GM06990 (cell line): ENCODE measurements at places on chromosomes 11 and 22.

GRCh38 chr22:29816539-29816938 is 21.5 kb downstream of the ASCC2 start:
- no peak for DNase-seq

GRCh38 chr11:91248199-91248807 is 976.3 kb upstream of the FAT3 start:
- DNase-seq = no peak

- no peak for DNase-seq
Measured at GRCh38 chr11:898143-898511, 12.5 kb downstream of the CHID1 start.

GRCh38 chr22:46240907-46241306 is 9.2 kb downstream of the CDPF1 start:
- no peak for DNase-seq

DNA sequence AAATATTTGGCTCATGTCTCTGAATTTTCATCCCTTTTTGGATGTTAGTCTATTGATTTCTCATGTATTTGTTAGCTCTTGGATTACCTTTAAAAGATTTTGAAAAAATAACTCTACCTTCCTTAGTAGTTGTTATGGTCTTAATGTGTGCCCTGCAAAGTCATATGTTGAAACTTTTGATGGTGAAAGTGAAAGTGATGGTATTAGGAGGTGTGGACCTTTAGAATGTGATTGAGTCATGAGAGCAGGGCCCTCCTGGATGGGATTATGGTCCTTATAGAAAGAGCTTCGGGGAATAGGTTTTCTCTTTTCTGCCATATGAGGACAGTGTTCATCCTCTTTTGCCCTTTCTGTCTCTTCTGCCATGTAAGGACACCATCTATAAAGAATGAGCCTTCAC is 33.6 kb upstream of the MPPED2 start:
- no peak for DNase-seq

GRCh38 chr11:65471447-65471891 is 27.4 kb upstream of the MALAT1 start:
- DNase-seq = no peak

- no peak for DNase-seq
Measured at GRCh38 chr11:105297463-105297862, 157.9 kb upstream of the CARD18 start.

- DNase-seq = no peak
Measured at GRCh38 chr11:66857234-66857926, 516 bp downstream of the LRFN4 start.

DNA sequence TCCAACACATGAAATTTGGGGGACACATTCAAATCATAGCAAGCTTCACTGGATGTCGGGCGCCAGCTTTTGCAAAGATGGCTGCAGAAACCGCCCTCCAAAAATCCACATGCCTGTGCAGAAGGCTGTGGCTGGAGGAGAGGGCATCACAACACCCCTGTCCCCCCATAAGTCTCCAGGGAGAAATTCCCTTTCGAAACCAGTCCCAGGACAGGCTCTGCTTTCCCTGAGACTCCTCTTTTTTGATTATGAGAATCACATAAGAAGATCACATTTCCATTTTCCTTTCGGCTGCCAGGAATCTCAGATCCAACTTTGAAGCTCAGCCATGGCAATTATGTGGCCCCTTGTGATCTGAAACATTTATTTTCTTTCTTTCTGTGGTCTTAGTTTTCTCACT is 9.7 kb downstream of the LIF start:
- no peak for DNase-seq

GRCh38 chr22:38485783-38486182 is 17.9 kb downstream of the KDELR3 start:
- DNase-seq = no peak
